Activated naive CD4-positive, alpha-beta T cell treated with Interleukin-2 at 50 U/mL for 16 hours (primary cell): ENCODE measurements at places on chromosomes 7 and 10.
A peak's percentile ranks its signal among the peaks of the same experiment; 100 is the strongest.

GRCh38 chr7:95897557-95898251 is 125.3 kb downstream of the DYNC1I1 start:
- no peak for DNase-seq

- no peak for DNase-seq
Measured at GRCh38 chr7:151838072-151838471, 38.8 kb downstream of the PRKAG2 start.

DNA sequence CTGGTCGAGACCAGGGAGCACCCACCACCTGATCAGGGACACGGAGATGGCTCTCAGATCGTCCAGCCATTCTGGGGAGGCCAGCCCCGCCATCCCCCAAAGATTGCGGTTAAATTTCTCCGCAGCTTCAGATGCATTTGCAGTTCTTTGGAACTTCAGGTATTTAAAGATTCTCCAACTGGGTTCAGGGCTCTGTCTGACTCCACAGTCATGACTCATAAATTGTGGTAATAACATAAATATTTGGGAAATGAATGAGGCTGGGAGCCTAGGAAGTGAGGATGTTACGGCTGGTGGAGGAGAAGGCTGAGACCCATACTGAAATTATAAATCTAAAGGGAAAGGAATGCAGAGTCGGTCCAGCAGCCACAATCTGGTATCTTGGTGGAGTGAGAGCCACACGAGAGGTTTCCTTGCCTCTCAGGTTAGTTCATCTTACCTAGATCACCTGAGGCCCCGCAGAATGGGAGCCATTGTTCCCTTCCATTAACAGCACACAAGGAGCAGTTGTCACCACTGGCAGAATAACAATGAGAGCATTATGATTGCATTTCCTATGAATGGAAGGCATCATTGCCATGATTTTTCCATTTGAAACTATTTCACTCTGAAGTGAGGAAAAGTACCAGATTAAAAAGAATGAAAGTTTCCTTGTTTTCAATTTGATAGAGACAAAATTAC is 26.7 kb upstream of the DNAJB6 start:
- DNase-seq = no peak

DNA sequence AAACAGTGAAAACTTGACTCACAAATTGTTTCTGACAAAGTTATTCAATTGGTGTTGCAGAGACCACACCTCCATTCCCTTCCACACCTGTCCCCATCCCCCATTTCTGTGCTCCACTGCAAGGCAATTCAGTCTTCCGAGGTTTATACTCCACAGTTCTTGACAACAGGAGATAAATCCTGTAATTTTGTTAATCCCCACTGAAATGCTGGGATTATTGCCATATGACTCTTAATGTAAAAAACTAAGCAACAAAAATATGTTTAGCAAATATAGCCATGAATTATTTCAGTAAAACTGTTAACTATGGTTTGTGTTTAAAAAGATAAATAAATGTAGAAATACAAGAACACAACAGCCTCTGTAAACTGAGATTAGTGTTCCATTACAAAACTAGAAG is 170.1 kb upstream of the SEMA3D start:
- DNase-seq = no peak

GRCh38 chr10:20977300-20977699 is 80.2 kb upstream of the NEBL start:
- DNase-seq = no peak

GRCh38 chr7:44309271-44310091 is 15.9 kb downstream of the CAMK2B start:
- peak; percentile 51 for DNase-seq

DNA sequence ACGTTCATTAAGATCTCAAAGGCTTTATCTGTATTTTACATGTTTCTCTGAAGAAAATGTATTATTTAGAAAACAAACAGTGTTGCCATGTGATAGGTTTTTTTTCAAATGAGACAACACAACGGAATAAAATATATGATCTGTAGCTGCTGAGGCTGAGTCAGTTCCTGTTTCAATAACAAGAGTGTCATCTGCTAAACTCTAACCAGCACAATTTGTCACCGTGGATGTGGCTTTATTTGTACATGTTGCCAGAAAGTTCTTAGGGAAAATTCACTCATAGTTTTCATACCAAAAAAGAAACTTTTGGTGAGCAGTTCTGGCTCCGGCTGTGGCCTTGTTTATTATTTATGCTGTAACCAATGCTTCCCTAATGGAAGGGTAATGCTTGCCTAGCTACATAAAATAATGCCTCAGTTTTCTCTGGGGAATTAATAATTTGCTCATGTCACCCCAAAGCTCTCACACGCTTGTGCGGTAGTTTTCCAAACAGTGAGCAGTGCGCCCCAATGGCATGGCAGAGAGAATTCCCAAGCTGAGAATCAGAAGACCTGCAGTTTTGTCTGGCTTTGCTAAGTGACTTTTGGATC is 20.3 kb upstream of the KLF6 start:
- DNase-seq = peak; percentile 56

GRCh38 chr10:34492081-34492480 is 323.0 kb downstream of the PARD3 start:
- no peak for DNase-seq

DNA sequence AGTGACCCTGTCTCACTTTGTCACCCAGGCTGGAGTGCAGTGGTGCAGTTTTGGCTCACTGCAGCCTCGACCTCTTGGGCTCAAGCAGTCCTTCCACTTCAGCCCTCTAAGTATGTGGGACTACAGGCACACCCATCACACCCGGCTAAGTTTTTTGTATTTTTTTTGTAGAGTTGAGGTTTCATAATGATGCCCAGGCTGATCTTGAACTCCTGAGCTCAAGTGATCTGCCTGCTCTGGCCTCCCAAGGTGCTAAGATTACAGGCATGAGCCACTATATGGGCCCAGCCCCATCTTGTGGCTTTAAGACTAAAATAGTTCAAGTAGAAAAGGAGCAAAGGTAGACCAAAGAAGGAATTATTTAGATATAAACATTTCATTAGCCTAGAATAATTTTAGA is 65.5 kb downstream of the MLLT10 start:
- no peak for DNase-seq

GRCh38 chr10:12419262-12419847 is 70.0 kb downstream of the CAMK1D start:
- DNase-seq = peak; percentile 72

DNA sequence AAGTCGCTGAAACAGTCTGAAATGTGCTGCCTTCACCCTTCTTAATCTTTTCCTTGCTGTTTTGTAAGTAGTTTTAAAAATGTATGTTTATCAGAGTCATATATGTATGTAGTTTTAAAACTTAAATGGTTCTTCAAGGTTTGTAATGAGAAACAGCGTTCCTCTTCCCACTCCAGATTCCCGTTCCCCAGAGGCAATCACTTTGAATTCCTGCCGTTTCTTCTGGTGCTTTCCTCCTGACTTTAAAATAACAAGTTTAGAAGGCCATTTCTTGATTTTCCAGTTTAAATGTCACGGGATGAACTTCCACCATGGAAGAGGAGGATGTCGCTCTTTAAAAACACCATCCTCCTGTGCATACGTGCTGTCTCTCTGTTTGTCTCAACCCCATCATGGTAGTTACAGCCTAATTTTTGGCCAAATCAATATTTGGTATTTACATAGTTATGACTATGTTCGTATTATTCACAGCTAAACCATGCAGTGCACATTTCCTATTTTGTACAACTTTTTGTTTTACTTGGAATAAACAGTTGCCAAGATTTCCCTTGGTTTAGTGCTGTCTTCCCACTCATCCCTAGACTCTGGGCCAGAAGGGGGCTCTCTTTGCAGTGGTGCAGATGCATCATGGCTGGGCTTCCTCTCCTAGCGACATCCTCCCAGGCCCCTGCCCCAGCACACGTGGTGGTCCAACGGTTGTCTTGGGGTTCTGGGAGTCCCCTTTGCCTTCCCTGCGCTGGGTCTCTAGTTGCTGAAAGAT is 151.4 kb downstream of the PTPN20 start:
- no peak for DNase-seq

DNA sequence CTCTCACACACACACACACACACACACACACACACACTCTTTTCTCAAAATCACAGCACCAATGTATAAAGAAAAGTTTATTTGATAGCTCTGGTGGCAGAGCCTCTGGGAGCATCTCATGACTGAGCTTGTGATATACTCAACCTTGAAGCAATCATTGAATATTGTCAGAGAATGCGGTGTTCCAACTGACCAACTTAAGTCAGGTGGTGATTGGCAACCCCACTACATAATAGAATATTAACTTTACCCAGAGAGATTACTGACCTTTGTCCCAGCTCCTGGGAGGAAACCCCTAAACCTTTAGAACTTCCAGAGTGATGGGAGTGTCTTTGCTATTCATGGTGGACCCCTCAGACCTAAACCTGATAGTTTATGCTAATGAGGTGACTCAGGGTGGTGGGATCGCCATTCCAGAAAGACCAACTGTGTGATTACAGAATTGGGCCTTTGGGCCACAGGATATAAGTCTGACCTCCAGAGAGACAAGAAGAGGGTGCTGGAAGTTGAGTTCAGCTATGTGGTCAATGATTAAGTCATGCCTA is 143.1 kb downstream of the OTUD1 start:
- no peak for DNase-seq

GRCh38 chr7:77326131-77326530 is 90.0 kb downstream of the GSAP start:
- no peak for DNase-seq
